ENCODE measurements at places on chromosomes 16 and 17. TPM values are rescaled to one million over a fixed set of nuclear protein-coding genes. Genes with fewer than 3 reads are reported as not detected.
A peak's percentile ranks its signal among the peaks of the same experiment; 100 is the strongest.

DNA sequence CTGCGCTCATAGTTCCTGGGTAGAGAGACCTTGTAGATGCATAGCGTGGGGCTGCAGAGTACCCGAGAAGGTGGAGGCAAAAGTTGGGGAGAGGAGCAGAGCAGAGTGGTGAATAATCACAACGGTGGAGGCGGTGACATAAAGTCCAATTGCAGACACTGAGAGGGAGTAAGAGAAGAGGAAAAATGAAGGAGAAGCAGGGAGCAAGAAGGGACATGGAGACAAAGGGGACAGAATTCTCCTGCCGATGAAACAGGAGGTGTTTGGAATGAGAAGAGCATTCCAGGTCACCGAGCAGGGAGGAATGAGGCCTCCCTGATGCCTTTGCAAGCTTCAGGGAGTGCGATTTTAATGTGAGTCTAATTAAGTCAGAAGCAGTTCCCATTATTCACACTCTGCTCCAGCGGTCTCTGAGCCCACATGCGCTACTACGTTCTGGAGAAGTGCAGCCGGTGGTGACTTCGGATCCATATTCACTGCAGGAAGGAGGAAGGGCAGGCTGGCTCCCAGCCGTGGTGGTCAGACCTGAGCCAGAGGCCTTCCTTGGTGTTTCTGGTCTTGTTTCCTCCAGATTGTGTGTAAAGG is 108.0 kb upstream of the DNAH9 start:
- no peak for DNase-seq

DNA sequence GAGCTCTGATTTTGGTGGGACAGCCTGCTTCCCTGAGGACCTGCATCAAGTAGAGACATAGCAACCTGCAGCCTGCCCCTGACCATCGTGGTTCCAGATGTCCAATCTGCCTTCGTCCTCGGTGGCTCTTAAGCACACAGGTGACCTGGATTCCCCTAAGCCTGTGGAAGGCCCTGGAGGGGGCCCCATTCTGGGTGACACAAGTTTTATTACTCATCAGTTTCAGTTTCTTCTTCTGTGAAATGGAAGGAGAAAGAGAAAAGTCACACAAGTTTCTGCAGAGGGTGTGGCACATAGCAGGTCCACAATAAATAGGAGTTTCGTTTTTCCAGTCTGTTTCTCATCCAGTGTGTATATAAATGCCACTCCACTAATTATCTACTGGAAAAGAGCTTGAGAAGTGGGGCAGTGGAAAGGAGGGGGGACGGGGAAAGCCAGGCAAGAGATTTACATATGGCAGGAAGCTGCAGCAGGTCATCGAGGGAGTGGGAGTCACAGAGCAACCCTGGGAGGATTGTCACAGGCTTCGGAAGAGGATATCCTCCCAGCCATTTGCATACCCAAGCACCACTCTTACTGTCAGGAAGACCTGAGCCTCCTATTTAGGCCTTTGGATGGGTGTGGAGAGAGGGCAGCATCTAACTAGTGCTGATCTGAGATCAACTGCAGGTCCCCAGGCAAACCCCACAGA is 10.0 kb upstream of the NOS2 start:
- DNase-seq = no peak

- DNase-seq = no peak
Measured at GRCh38 chr16:10892782-10893318, 15.8 kb downstream of the CIITA start.

GRCh38 chr17:56833809-56834379 is at the start of the genes C17orf67 and DGKE:
Gene C17orf67, minus strand, starts transcription at chr17:56833920. Its CDS starts 18,110 bp downstream, at chr17:56815810.
Gene DGKE, plus strand, starts transcription at chr17:56834151. Its CDS starts 645 bp downstream, at chr17:56834796.
- peak; percentile 98 for DNase-seq

Gene KRTAP1-3
- not detected for total RNA-seq

Gene ZSCAN32
- 12.7 TPM for total RNA-seq

Gene TMIGD1
- total RNA-seq = not detected

All from lower lobe of right lung (tissue), 2 donors.